ENCODE measurements at places on chromosomes 3 and 15. TPM values are rescaled to one million over a fixed set of nuclear protein-coding genes. Genes with fewer than 3 reads are reported as not detected.

Gene C3orf20
- 0.44 TPM for total RNA-seq

GRCh38 chr3:26108846-26109489 lies 319.1 kb downstream of the OXSM start:
- ATAC-seq = no peak

GRCh38 chr3:72993391-72993790 lies 3.2 kb upstream of the PPP4R2 start:
- no peak for ATAC-seq

Gene CLSTN2
- 1.3 TPM for total RNA-seq

DNA sequence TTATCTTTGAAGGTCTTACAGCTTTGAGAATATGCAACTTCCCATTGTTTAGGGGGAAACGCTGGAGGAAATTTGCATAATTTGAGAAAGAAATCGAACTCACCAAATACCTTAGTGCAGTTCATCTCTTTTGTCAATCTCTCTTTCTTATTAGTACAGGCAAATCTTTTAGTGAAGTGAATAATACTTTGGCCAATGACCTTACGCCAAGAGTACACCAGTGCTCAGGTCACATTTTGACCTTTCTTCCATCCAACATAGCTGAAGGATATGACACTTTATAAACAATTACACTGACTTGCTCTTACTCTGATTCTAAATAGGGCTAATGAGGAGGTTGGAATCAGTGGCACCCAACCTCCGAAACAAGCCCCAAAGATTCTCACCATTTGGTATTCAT lies 494.8 kb downstream of the FOXP1 start:
- ATAC-seq = no peak

- ATAC-seq = no peak
Measured at GRCh38 chr15:92909136-92909781, 9.1 kb downstream of the CHD2 start.

Gene ATP10A
- 0.27 TPM for total RNA-seq

DNA sequence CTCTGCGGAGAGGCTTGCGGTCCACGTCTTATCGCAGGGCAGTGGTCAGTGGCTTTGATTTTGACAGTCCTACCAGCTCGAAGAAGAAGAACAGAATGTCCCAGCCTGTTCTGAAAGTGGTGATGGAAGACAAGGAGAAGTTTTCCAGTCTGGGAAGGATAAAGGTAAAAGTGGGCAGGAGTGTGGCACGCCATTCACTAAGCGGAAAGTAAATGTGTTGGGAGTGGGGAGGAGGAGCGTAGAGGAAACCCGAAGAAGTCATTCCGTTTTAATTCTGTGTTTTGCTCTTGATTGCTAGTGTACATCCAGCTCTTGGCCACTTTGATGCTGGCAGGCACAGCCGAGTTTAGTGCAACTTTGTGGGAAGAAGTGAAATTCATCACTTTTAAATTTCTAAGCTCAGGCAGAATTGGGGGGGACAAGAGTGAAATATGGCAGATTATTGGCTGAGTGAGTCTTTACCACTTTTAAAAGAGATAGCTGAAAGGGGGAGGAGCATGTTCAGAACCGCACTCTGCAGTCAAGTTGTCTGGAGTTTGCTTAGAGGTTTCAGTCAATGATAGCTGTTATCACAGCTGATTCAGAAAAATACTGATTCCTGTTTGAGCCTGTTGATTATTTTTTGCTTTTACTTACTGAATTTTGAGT lies 1.8 kb downstream of the ARHGEF26 start:
- no peak for ATAC-seq

GRCh38 chr3:26004172-26004571 lies 214.3 kb downstream of the OXSM start:
- ATAC-seq = no peak

Gene ARGFX
- not detected for total RNA-seq

Gene FOXL2
- 0.52 TPM for total RNA-seq

DNA sequence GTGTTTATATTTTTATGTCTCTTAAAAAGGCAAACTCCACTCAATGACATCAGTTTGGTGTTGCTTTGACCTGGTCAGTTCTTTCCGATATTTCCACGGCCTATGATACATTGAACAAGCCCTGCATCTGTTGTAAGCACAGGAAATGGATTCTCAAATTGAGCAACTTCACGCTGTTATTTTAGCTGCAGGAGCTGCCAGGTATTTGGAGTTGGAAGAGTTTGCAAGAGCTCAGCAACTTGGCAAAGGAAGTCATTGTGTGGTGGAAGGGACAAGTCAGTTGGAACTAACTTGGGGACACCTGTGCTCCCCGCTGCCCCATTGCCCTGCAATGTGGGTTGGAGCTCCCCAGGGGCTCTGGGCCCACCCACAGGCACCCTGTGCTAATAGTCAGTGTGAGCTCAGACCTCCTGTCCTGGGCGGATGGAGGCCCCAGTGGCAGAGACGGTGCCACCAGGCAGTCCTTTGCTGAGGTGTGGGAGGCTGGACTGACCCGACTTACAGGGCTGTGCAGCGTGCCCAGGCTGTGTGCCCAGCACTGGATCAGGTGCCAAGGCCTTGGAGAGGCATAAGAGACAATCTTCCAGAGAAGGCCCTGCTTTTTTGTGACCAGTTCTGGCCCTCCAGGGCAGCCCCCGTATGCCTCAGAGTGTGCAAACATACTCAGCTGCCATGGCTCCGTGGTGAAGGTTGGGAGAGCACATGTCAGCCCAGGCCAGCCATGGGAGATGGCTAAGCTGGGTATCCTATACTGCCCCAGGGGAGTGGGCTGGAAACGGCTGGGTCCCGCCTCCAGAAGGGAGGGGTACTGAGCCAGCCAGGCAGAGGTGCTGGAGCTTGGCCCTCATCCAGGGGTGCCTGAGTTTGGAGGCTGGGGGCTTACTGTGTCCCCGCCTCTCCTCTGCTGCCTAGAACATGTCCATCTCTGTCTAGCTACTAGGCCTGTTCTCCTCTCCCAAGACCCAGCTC lies 43.5 kb downstream of the KY start:
- no peak for ATAC-seq

GRCh38 chr3:24951180-24951579 lies 456.5 kb upstream of the THRB start:
- ATAC-seq = peak; percentile 66

Gene ZNF35
- total RNA-seq = 13.1 TPM

Gene CELF6
- total RNA-seq = 12.0 TPM

Gene LSAMP
- 33.1 TPM for total RNA-seq

DNA sequence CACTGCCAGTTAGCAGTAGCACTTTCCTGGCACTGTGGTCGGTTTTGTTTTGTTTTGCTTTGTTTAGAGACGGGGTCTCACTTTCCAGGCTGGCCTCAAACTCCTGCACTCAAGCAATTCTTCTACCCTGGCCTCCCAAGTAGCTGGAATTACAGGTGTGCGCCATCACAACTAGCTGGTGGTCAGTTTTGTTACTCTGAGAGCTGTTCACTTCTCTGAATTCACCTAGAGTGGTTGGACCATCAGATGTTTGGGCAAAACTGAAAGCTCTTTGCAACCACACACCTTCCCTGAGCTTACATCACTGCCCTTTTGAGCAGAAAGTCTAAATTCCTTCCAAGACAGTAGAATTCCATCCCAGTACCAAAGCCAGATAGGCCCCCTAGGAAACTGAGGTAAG lies 22.6 kb downstream of the CLDN18 start:
- ATAC-seq = no peak

Gene KBTBD13
- total RNA-seq = 0.18 TPM

All from motor neuron (in vitro differentiated cells).